ENCODE measurements at places on chromosomes 7 and 10.

GRCh38 chr7:149715476-149715875 is 57.9 kb downstream of the ZNF467 start:
- DNase-seq, result no peak

- DNase-seq, result no peak
These were observed 80.0 kb downstream of the RBM33 start for GRCh38 chr7:155724327-155725005.

GRCh38 chr7:15831606-15832005 is 145.1 kb upstream of the MEOX2 start:
- DNase-seq, result no peak

- DNase-seq, result no peak
These were observed 57.5 kb downstream of the UNCX start for GRCh38 chr7:1290026-1290678.

GRCh38 chr7:99719996-99720769 is 14.8 kb downstream of the CYP3A7 start:
- no peak for DNase-seq

DNA sequence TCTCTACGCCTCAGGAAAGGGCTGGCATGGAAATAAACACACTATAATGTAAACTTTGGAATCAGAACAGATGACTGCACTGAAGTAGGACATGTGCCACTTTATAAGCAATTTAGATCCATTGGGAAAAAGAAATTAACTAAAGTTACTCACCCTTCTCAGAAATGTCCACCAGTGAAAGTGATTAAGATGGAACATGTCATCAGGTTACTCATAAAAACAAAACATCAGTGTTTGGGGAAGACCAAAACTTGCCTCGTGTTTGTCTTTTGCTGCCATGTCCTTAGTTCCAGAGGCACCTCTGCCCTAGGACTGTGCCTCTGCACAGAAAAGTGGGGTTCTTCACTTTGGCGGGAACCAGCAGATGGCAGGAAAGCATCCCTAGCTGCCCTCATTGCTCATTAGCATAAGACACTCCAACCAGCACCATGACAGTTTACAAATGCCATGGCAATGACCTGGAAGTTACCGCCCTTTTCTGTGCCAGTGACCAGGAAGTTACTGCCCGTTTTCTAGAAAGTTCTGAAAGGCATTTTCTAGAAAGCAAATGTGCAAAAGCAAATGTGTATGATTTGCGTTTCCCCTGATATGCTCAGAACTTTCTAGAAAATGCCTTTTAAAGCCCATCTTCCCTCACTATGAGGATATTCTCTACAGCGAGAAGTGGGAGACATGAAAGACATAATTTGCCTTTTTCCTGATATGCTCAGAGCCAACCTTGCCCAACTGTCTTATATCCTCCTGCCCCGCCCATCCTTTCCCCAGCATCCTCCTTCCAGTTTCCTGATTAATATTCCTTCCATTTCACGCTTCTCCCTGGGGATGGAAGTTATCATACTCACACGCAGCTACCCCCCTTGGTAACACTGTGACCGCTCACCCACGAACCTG is 258.2 kb downstream of the USP6NL start:
- DNase-seq, result no peak

GRCh38 chr10:109912335-109913281 is 10.7 kb downstream of the XPNPEP1 start:
- DNase-seq, result no peak

- DNase-seq, result no peak
These were observed 115.5 kb upstream of the ZMIZ1 start for GRCh38 chr10:78953113-78953798.

DNA sequence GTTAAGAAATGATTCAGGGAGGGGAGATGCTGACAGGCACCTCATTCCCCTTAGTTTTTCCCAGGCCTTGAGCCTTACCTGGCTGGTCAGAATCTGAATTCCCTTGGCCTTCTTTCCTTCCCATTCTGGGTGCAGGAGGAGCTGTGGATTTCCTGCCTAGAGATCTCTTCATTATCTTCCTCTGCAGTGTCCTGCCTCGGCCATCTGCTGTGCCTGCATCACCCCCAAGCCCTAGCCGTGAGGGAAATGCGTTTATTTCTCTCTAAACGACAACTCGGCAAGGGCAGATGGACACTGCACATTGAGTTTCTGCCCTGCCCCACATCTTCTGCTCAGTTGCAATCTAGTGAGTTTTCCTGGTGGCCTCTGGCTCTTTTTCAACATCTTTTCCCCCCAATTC is 26.7 kb downstream of the ZCWPW1 start:
- DNase-seq, result no peak

DNA sequence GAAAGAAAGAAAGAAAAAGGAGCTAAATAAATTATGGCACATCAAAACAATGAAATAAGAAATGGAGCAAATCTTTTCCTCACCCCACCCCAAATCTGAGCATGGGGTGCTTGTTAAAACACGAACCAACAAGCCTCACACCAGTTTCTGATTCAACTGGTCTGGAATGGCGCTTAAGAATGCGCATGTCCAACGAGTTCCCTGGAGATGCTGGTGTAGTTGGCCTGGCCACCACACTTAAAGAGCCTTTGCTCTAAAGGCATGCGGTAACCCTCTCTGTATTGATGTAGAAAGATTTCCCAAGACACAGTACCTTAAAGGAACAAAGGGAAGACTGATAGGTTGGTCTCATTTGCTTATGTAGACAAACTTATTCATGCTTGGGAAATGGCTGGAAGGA is 49.1 kb upstream of the STEAP1B start:
- DNase-seq, result no peak

DNA sequence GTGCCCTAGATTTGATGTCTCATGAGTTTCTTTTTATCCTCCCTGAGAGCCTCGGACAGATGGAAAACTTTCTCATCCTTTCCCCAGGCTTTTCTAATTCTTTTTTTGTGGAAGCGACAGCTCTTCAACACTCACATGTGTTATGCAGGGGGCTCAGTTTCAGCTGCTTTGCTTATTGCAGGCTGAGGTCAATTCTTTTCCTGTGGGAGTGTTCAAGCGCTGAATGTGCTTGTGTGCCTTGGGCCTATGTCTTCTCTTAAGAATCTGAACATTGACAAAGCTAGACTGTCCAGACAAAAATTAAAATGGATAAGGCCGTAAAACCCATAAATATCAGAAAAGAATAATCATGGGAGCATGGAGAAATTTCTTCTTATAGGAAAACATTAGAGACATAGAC is 125.2 kb upstream of the STEAP4 start:
- no peak for DNase-seq

DNA sequence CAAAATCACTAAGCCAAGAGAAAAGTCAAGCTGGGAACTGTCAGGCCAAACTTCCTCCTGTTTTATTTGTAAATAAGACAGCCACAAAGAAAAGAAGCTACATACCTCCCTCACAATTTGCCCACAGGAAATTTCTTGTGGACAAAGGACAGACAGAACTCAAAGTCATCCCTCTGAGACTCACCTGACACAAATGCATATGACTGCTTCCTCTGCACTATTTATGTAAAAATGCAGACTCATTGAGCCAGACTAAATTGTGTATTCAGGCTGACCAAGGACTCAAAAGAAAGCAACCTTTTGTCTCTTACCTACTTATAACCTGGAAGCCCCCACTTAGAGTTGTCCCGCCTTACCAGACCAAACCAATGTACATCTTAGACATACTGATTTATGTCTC is 11.8 kb downstream of the TOMM7 start:
- no peak for DNase-seq

DNA sequence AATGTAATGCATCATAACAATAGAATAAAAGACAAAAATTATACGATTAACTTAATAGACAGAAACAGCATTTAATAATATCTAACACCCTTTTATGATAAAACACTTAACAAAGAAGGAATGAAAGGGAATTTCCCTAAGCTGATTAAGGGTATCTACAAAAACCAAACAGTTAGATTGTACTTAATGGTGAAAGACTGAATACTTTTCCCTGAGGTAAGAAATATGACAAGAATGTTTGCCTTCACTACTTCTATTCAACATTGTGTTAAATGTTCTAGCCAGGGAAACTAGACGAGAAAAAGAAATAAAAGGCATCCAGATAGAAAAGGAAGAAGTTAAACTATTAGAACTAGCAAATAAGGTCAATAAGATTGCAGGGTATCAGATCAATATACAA is 276.9 kb downstream of the BAMBI start:
- no peak for DNase-seq

Data from tibial nerve (tissue), 4 donors.